ENCODE measurements at places on chromosomes 3 and 15.

- DNase-seq: peak; percentile 96
Observed at GRCh38 chr3:47444103-47444502, 31.6 kb downstream of the SCAP start.

DNA sequence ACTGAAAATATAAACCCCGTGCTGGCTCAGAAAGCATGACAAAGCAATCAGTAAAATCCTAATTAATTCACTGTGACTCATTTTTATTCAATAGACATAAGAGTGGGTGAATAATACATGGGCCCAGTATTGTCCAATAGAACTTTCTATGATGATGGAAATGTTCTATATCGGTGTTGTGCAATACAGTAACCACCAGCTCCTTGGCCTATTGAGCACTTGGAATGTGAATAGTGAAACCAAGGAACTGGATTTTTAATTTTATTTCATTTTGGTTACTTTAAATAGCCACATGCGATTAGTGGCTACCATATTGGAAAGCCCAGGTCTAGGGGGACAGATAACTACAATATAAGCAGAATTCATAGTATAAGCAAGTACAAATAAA is 69.8 kb upstream of the PPP2R3A start:
- no peak for DNase-seq

DNA sequence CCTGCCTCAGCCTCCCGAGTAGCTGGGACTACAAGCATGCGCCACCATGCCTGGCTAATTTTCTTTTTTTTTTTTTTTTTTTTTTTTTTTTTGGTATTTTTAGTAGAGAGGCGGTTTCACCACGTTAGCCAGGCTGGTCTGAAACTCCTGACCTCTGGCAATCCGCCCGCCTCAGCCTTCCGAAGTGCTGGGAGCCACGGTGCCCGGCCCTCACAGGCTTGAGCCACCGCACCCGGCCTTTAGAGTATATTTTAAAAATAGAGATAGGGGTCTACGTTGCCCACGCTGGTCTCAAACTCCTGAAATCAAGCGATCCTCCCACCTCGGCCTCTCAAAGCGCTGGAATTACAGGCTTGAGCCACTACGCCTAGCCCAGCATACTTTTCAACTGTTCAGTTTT is 93.4 kb upstream of the CHD2 start:
- no peak for DNase-seq

DNA sequence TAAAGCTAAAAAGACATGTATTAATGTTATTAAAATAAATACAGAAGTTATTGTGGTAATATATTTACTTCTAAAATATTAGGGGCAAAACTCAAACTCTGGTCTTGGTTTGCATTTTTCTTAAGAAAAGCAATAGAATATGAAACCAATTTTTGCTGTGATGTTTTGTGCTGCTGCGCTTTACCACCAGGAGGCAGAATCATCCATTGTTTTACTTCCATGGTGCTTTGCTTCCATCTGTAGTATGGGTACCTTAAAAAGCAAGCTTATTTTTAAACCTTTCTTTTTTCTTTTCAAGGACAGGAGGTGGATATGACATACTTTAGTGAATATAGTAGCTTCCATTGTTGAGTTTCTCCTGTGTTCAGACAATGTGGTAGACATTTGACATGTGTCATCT is 46.6 kb upstream of the MRPL3 start:
- DNase-seq: peak; percentile 13

- DNase-seq: peak; percentile 66
Observed at GRCh38 chr3:122004107-122004506, 17.9 kb downstream of the ILDR1 start.

DNA sequence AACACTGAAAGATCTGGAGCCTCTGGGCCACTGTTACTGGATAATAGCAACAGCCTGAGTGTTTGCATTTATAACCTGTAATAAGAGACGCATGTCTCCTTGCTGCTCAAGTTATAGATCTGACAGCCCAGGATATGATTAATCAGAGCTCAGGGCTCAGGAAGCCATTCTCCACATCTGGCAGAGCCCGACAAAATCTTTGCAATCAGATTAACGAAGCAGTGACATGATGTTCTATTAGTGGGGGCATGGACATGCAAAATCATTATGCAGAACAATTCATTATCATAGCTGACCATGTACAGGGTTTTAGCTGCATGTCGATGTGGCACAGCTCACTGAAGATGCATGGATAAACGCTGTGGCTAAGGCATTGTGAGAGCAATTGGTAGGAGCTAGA is 730.3 kb downstream of the ZNF385D start:
- DNase-seq: no peak

- no peak for DNase-seq
Observed at GRCh38 chr3:37668818-37669610, 192.7 kb upstream of the CTDSPL start.

DNA sequence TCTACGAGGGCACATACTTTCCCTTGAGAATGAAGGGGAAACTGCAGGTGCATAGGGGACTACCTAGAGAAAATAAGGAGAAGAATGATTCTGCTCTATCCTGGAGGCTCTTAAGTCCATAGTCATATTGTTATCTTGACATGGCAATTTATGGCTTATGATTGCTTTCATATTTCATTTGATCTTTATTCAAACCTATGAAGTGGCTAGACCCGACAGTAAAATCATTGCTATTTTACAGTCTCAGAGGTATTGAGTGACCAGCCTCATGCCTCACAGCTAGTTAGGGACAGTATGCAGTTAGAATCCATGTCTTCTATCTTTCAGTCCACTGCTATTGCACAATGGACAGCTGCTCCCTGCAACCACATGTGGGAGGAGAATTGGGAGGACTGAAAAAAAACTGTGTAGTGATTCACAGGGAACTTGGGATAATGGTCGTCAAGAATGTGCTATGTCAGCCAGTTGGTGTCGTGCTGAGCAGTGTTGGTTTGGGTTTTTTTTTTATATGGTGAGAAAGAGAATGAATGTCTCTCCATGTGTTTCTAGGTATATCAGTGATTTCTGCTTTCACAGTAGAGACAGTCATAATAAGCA is 63.2 kb upstream of the SPPL2A start:
- DNase-seq: peak; percentile 89

- no peak for DNase-seq
Observed at GRCh38 chr3:16272588-16272987, 7.6 kb downstream of the OXNAD1 start.

DNA sequence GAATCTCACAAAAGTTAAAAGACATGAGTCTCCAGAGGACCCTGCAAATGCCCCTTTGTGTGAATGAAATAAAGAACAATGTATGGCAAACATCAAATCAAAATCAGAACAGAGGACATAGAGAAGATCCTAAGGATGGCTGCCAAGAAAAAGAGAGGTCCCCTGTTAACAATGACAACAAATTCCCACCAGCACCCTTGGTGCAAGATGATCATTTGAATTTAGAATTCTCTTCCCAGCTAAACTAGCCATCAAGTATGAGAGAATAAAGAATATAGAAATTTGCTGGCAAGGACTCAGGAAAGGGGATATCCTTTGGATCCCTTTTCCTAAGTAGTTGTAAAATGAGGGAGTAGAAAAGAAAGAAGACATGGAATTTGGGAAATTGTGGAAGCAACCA is 8.2 kb downstream of the GP5 start:
- DNase-seq: no peak

DNA sequence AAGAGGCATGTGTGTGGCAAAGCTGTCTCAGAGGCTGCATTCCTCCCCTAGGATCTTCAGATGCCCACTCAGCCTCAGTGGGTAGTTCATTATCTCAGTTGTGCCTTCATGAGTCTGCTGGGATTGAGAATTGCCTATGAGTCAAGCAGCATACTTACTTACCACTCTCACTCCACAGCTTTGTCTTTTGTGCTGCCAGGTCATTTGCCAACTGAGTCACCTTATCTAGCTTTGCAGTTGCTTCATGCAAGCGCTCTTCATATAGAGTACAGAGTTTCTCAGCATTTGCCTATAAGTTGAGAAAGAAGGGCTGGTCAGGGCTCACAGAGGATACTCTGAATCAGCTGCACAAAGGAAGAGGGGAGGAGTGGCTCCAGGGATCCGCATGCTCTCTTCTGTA is 89.5 kb downstream of the MYH15 start:
- DNase-seq: peak; percentile 99

DNA sequence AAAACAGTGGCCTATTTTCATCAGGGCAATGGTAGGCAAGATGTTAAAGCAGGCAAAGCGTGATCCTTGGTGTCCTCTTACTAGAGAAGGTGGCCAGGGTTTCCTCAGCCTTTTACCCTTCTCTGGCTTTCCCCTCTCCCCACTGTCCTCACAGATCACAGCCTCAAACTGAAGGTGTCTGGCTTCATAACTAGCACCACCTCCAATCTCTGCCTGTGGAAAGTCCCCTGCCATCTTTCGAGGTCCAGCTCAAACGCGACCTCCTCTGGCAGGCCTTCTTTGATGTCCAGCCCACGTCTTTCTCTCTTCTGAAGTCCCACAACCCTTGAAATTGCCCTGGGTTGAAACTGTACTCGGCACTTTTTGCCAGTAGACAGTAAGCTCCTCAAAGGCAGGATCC is 35.9 kb downstream of the CYP19A1 start:
- no peak for DNase-seq

GRCh38 chr3:159751146-159751545 is 237.5 kb upstream of the IL12A start:
- no peak for DNase-seq

- DNase-seq: no peak
Observed at GRCh38 chr15:64141798-64142512, 9.6 kb upstream of the SNX22 start.

DNA sequence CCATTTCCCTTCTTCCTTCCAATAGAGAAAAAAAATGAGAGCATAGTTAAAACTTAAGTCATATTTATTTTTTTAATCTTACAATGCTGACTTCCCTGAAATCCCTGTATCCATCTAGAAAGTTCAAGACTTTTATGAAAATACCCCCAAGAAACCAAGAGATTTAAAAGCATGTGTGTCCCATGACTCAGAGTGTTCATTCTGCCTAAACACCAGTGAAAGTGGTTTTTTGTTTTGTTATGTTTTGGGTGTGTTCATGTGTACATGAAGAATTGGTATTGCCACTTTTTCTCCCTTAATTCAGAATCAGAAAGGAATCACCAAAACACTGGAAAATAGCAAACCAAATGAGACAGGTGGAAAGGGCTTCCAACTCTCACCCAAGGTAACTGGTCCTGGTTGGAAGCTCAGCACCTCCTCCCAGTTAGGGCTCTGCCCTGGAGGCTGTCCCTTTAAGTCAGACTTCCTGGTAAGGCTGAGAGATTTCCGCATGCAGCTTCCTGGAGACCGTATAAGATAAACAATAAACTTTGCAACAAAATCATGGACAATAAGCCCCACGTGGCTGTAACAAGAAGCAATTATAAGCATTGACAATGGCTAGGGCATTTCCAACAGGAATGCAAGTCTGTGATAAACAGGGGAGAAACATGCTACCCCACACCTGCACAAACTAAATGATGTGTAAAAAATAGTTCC is 121.9 kb upstream of the ARHGEF3 start:
- DNase-seq: peak; percentile 81

All from bronchial epithelial cell (primary cell).